ENCODE measurements at places on chromosomes 3 and 15.

DNA sequence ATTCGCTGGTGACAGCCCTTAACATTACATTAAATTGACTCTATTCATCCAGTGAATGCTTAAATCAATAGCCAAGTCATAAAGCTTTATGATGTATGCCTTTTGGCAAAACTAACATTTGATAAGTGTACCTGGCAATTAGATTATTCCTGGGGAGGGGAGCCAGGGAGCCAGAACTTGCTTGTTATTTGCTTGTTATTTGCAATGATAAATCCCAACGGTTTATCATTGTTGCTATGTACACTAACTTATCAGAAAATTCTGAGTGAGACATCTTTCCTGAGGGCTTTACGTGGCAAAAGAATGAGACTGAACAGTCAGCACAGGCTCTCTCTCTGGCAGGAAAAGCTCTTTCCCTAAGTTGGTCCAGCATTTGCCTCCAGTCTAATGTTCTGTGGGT, 35.8 kb upstream of the FBN1 start:
- no peak for DNase-seq

DNA sequence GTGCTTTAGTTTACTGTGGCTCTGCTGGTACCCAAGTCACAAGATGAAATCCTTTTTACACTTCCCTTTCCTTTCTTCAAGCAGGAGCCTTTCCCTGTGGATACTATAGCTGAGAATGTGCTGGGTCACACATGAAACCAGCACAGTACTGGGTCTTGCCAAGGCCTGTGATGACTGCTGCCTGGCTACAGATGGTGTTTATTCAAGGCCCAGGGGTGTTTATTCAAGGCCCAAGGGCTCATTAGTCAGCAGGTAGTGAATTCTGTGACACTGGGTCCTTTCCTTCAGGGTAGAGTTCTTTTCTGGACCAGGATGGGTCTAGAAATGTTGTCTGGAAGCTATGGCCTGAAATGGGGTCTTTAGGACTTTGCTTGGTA, 99.4 kb downstream of the SH3GL3 start:
- no peak for DNase-seq

- no peak for DNase-seq
Observed at GRCh38 chr3:126375835-126376331, 18.7 kb upstream of the KLF15 start.

GRCh38 chr3:50396502-50396901, 37.2 kb upstream of the TMEM115 start:
- no peak for DNase-seq

GRCh38 chr3:158471639-158472294, 99.2 kb upstream of the MLF1 start:
- DNase-seq = no peak

- DNase-seq = no peak
Observed at GRCh38 chr3:29514912-29515311, 234.0 kb downstream of the RBMS3 start.

DNA sequence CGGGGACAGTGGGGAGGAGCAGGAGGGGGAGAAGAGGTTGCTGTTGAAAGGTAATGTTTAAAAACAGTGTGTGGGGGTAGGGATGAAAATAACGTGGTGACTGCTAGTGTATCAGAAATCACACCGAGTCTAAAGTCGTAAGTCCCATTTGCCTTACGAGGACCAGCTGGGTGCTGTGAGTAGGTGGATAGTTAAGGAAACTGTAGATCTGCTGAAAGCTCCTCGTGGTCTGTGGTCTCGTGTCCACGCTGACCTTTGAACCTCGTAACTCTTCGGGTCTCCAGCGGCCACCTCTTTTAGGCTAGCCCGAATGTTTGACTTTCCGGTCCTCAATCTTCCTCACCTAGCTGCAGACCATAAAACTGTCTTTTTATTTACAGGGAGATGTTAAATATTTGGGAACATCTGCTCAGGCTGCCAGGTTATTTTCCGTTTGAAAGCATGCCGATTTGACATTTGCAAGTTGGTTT, 29.3 kb upstream of the ST3GAL6 start:
- DNase-seq = no peak

- no peak for DNase-seq
Observed at GRCh38 chr3:69241769-69242168, 119.4 kb upstream of the LMOD3 start.

GRCh38 chr3:12659316-12660015, 4.5 kb downstream of the RAF1 start:
- DNase-seq = no peak

- DNase-seq = no peak
Observed at GRCh38 chr3:13319564-13320220, 100.4 kb downstream of the NUP210 start.

- peak; percentile 32 for DNase-seq
Observed at GRCh38 chr15:60563539-60564404, 84.8 kb upstream of the ICE2 start.

DNA sequence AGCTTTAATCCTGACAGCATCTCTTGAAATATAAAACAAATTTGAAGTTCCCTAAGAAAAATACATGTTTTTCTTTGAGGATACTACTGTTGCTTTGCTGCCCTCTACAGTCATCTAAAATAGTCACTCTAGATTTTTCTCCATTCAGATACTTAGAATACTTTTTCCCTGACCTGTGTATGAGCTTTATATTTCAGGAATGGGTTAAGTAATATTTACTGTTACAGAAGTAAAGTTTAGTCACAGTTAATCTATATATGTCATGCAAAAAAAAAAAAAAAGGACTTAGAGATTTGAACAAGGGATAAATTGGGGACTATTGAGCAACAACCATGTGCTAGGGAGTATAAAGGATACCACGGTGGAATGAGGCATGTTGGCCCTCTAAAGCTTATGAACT, 8.8 kb downstream of the NECTIN3 start:
- no peak for DNase-seq

DNA sequence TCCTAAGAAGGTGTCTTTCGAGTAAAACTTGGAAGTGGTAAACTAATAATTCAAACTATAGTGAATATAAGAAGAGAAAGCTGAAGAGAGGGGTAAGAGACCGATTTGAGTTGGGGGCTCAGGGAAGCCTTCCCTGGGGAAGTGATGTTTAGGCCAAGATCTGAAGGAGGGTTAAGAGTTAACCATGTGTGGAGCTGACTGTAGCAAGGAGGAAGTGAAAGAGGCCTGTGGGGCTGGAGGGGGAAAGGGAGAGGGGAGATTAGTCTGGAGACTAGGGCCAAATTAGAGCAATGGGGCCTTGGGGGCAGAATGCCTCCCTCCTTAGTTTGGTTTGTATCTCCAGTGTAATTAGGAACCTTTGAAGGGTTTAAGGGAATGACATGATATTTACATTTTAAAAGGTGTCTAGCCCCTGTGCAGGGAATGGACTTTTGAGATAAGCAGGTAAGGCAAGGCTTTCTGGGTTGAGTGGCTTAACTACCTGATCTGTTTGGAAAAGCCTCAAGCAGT, 2.2 kb downstream of the ZNF592 start:
- no peak for DNase-seq

DNA sequence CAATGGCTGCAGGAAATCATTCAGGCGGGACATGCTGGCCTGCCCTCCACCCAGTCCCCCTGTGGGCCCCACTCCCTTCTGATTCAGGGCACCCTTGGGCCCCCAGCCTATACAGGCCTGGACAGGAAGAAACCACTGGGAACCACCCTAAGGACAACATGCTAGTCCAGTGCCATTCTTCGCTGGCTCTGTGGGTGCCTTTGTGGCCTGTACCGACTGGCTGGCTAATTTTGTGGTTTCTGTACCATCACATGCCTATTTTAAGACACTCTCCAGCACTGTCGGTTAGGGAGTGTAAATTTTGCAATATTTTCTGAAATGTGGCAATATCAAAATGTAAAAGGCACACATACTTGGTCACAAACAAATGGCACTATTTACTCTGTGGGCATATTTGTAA, 61.4 kb upstream of the POLG start:
- no peak for DNase-seq

Measured in activated T-helper 1 cell treated with anti-CD3 and anti-CD28 coated beads, Interleukin-12 subunit alpha, Interleukin-12 subunit beta, Interleukin-2, Interleukin-4 antibody, amounts not matched to agents 30 ng/mL and 10 ng/mL and 1 ng/mL, durations not matched to agents 14 hours and 24 hours and 36 hours (primary cell).